ENCODE measurements at places on chromosomes 2 and 18.

GRCh38 chr2:78261454-78261853 lies 739.3 kb upstream of the LRRTM4 start:
- DNase-seq, result no peak

- DNase-seq, result no peak
Observed at GRCh38 chr2:36395866-36396265, 40.3 kb downstream of the CRIM1 start.

DNA sequence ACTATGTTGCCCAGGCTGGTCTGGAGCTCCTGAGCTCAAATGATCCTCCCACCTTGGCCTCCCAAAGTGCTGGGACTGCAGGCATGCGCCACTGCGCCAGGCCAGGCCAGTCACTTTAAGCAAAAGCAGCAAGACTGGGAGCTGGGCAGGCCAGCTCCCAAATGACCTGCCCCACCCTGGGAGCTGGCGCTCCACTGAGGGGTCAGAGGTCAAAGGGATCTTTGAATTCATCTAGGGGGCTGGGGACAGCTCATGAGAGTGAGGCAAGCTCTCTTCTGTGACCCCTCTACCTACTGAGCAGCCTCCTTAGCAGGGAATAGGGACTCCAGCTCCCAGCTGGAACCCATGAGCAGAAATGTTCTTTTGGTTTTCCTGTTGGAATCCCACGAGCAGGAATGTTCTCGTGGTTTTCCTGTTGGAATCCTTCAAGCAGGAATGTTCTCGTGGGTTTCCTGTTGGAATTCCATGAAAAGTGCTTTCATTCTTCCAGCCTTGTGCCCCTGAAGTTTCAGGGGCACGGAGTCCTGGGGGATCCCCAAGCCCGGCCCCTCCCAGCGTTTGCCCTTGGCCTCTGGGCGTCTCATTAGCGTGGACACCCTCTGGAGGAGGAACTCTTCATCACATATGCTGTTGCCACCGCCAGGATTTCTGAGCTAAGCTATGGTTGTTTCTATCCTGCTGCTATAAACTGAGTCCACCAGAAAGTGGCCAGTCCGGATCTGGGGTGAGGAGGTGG lies 162.0 kb upstream of the HAAO start:
- DNase-seq, result no peak

DNA sequence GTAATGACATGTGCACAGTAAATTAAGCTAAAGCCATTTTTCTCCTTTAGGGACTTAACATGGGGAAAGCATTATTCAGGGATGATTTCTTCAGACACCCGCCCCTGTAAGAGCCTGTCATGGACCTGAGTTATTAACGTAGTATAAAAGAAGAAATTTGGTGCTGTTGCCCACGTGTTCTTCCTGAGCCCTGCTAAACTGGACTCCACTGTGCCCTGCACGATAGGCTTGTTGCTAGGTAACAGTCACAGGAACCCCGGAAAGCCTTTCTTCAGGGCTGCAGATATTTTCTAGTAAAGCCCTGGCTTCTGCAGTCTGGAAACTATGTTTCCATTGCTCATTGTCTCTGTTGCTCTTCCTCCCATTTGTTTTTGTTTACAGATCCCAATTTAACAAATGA lies 157.9 kb downstream of the LRRC30 start:
- no peak for DNase-seq

GRCh38 chr2:110106642-110107041 lies 9.0 kb downstream of the MALL start:
- no peak for DNase-seq

DNA sequence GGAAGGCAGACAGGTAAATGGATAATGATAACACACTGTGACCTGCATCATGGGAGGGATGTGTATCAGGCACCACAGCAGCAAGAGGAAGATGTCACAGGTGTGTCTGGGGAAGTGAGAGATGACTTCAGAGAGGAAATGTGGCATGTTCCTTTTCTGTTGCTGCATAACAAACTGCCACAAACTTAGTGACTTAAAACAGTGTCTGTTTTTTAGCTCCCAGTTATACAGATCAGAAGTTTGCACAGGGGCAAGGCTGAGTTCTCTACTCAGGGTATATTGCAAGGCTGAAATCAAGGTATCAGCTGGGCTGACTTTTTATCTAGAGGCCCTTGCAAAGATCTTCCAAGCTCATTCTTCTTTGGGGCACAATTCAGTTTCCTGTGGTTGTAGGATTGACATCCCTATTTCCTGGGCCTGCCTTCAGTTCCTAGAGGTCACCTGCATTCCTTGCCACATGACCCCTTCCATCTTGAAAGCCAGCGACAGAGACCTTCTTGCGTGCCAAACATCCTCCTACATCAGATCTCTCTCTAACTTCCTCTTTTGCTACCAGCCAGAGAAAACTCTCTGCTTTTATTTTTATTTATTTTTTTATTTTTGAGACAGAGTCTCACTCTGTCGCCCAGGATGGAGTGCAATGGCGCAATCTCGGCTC lies 2.1 kb upstream of the MAP3K2 start:
- no peak for DNase-seq

- DNase-seq, result no peak
Observed at GRCh38 chr18:46767217-46767616, 10.4 kb upstream of the ST8SIA5 start.

GRCh38 chr18:57081899-57082298 lies 65.0 kb upstream of the BOD1L2 start:
- DNase-seq, result no peak

DNA sequence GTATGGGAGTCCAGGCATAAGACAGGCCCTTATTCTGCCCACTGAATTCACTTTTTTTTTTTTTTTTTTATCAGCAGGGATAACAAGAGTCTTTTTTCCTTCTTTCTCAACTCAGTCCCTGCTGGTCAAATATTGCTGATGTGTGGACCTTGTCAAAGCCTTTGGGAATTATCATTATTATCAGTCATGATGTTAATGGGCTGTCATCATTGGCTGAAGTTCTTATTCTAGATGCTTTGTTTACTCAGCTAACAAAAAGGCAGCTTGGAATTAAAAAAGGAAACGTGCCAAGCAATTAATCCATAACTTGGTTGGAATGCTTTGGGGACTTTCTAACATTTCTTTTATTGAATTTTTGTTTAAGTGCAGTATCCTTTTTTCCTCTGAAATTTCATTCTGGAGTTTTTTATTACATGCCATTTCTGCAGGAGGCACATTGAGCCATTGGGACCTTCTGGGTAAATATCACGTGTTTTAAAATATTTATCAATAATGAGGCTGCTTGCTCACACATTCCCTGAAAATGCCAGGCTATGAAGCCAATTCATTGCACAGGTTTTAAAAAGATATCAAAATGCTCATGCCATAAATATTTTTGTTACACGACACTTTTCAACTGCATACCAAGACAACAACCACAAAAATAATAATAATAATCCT lies 246.3 kb downstream of the TXNL1 start:
- DNase-seq, result no peak

DNA sequence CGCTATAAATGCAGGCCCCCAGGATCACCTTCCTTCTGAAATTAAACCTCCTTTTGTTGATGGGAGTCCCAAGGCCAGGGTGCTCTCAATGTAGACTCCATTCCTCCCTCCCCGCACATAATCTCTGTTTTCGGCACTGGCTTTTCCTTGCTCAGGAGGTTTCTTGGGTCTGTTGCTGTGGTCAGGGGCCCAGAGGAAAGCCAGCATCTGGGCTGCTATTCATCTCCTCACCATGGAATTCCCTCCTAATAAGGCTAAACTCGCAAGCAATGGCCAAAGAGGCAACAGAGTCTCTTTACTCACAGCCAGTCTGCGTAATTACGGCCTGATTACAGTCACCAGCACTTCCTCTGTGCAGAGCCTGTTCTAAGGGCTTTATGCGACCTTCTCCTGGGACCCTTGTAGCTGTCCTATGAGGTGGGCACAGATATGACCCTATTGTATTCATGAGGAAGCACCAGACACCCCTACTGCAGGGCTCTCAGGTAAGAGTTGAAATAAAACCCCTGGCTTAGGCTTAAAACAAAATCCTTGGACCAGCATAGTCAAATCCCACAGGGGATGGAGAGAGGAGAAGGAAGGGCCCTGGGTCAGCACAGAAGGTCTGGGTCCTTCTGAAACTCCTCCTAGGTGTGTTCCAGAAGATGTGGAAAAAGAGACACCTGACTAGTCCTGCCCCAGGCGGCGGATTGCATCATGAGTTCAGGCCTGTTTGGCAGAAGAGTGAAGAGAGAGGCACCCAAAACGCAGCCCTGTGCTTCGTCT lies 105.0 kb upstream of the SH3BP4 start:
- no peak for DNase-seq

- DNase-seq, result no peak
Observed at GRCh38 chr2:34254272-34254878, 655.3 kb upstream of the FAM98A start.

- no peak for DNase-seq
Observed at GRCh38 chr2:135839713-135840112, 2.7 kb upstream of the LCT start.

DNA sequence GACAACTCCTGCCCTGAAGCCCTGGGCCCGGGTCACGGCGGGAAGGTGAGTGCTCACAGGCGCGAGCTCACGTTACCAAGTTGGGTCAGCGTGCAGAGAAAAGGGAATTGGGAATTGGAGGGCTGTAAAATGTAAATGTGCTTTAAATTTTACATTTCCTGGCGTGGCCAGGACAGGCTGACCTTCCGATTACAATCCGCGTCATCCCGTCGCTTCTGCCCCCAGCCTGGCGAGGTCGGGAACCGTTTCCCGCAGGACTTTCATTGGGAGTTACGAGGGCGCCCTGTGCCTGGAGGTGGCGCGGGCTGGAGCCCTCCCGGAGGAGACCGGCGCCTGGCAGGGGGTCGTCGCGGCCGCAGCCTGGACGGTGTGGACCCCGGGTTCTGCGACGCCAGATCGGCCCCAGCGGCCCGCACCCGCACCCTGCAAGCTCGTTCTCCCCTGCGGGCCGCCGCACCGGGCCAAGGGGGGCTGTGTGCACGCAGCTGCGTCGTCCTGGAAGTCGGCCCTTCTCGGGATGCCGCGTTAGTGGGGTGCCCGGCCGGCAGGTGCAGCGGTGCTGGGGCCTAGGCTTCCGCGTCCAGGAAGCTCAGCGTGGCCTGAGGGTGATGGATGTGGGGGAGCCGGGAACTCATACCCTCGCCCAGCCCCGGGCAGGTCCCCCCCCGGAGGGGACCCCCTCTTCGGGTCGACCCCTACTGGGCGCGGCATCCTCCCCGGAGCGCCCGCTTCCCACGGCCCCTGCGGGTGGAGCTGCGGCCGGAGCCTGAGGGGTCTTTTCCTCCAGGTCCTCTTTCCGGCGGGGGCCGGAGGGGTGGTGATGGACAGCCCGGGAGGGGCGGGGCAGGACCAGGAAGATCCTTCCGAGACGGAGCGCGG lies 63.9 kb downstream of the LRRFIP1 start:
- no peak for DNase-seq

GRCh38 chr18:13389491-13390131 lies 171.1 kb downstream of the LDLRAD4 start:
- DNase-seq, result no peak

GRCh38 chr18:14912967-14913366 lies 165.0 kb downstream of the ANKRD30B start:
- no peak for DNase-seq

DNA sequence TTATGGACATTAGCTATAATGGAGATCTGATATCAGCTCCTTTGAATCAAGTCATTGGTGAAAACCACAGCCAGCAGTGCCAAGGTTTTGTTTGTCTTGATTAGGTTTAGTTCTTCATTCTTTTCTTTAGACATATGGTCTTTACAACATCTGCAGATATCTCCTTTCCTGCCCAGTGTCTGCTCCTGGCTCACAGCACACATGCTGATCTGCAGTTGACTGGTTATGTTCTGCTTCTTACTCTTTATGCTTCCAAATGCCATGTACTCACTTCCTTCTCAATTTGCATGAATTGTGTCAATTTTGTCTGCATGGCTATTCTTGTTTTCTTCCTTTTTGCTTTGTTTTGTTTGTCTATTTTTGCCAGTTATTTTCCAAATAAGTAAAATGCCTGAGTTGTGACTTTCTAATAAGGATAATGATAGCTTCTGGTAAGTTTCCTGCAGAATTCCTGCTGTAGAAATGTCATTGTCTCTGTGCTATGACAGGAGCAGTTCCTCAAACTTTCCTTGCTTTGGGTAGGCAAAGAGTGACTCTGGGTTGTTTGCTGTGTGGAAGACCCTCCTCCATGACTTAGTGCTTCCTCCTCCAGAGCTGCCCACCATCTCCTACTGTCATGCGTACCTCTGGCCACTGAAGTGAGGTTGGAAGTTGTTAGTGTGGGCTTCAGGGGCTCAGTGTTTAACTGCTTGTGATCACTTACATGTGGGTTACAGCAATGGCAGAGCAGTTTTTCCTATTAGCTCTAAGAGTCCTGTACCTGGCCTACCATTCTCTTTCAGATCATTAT lies 8.2 kb downstream of the ARHGAP25 start:
- DNase-seq, result no peak

- no peak for DNase-seq
Observed at GRCh38 chr2:120142528-120143219, 80.5 kb downstream of the TMEM185B start.

- DNase-seq, result no peak
Observed at GRCh38 chr2:162062559-162062958, 11.5 kb downstream of the DPP4 start.

DNA sequence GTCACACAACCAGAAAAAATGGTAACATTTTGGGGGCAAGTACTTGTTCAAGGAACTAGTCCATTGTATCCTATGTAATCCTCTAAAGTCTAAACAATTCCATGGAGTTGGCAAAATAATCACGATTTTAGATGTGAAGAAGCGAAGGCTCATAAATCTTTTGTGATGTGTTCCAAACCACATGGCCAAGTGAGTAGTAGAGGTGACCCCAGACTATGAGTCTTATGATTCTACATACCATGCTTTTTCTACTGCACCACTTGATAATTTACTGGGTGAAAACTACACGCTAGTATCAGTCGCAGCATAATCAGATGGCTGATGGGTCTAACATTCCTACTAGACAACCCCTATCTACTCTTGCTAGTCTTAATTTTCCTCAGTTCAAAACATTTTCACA lies 371.4 kb downstream of the OSR1 start:
- no peak for DNase-seq

DNA sequence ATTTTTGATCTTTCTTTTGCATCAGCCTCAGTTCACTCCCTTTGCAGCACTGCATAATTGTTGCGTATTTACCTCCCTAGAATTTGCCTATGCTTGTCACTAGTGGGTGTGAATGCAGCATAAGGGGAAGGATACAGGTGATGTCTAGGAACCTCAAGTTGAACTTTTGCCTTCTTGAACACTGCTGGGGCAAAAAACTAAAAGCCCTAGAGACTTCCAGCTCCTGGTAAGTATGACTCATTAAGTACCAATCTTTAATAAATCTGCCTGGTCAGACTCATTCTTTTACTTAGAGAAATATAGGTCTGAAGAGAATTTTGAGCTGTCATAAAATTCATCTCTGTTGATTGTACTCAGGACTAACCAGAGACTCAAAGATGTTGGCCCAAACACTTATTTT lies 547.3 kb upstream of the FANCL start:
- DNase-seq, result no peak

GRCh38 chr18:36828157-36828629 lies 609 bp downstream of the TPGS2 start:
- no peak for DNase-seq

GRCh38 chr2:105895990-105896764 lies 151.5 kb downstream of the NCK2 start:
- no peak for DNase-seq

Data from activated CD8-positive, alpha-beta memory T cell treated with anti-CD3 and anti-CD28 coated beads for 4 hours (primary cell).